ENCODE measurements at places on chromosomes 6 and 20. TPM values are rescaled to one million over a fixed set of nuclear protein-coding genes. Genes with fewer than 3 reads are reported as not detected.

Gene BTNL2
- not detected for total RNA-seq

Gene SUMO4
- 1.5 TPM for total RNA-seq

Gene DPPA5
- not detected for total RNA-seq

Gene PGC
- total RNA-seq, result not detected

Gene CST2
- total RNA-seq, result not detected

DNA sequence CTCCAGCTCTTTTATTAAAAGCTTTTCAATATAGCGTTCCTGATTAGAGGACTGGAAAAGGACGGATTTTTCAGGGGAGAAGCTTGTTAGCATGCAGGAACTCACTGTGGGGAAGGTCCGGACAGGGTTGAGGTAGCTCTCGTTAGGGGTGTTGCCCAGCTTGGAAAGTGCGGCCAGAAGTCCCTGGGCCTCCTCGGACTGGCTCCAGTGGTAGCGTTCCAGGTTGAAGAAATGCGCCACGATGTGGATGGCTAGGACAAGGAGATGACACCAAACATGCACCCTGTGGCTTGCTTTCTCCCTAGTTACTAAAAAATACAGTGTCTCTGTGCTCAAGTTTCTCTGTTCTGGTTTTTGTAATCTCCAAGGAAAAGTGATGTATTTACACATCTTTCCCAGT, 12.5 kb downstream of the NOX3 start:
- no peak for DNase-seq

GRCh38 chr6:135936606-135937005, 85.1 kb downstream of the PDE7B start:
- DNase-seq, result no peak

DNA sequence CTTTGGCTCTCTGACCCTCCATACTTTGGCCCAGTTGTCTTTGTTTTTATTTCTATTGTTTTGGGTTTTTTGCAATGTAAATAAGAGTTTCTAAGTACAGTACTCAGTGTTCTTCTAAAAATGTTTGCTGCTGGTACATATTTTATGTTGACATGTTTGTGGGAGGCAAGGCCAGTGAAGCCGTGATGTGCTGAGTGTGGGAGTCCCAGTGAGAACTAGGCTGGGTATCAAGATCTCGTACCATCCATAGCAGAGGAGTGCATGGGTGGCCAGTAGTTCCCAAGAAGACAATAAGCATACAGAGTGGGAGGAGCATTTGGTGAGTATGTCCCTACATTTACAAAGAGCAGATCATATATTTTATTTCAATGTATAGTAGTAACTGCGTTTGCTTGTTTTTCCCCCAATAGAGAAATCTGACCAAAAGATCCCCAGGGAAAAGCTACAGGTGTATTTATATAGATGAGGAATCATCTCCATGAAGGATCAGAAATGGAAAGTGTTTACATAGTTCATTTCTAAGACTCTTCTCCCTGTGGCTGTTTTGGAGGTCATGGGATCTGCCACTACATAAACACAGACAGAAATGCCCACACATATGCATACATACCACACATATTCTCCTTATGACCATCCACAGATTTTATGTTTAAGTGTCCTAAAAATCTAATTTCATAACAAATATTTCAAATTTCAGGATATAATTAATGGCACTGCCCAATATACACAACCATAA, 285.9 kb downstream of the ALDH8A1 start:
- DNase-seq, result no peak

DNA sequence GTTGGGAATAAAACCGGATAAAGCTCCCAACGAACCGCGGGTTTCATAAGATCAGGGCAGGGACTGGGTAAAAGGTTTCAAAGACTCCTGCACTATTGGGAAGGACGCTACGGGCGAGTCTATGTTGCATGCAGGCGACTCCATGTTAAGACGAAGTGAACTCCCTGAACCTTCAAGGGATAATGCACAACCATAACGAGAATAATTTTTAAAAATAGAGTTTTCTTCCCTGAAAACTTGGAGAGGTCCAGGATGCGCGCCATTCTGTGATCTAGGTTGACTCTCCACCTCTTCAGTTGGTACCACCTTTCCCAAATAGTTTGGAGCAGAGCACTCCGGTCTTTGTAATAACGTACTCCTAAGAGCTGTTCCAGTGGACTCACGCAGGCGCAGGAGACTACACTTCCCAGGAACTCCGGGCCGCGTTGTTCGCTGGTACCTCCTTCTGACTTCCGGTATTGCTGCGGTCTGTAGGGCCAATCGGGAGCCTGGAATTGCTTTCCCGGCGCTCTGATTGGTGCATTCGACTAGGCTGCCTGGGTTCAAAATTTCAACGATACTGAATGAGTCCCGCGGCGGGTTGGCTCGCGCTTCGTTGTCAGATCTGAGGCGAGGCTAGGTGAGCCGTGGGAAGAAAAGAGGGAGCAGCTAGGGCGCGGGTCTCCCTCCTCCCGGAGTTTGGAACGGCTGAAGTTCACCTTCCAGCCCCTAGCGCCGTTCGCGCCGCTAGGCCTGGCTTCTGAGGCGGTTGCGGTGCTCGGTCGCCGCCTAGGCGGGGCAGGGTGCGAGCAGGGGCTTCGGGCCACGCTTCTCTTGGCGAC, at the start of gene TPX2:
TSS of gene TPX2 (plus strand) at position 562 of the 821 bp plus-strand sequence. CDS start 18,187 bp downstream, outside the sequence.
- DNase-seq, result peak; percentile 97

DNA sequence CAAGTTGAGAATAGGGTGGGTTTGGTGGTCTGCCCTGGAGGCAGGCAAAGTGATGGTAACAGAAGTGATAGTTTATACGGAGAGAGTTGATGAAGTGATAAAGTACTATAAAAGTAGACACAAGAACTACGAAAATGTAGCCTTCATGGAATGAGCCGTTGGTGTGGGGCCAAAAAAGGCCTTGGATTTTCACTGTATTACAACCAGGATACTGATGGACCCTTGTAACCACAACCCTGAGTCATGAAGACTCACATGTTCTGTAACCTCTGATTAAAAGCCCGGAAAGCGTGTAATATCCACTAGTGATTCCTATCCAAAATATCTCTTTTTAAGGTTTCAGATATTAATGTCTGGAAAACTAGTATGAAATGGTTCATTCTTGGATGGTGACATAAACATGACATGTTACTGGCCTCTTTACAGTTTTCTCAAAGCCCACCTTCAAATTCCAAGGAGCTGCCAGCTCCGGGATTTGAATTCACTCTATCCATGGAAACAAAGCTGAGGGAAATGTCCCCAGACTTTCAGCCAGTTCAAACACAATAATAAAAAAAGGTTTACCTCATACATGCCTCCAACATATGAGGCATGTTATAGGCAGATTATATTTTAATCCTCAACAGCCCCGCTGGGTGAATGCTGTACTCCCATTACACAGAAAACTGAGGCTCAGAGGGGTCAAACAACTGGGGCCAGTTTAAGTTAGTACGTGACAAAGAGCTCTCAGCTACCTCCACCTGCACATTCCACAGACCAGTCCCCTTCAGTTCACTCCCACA, 55.4 kb downstream of the MRPL14 start:
- no peak for DNase-seq

Measured in osteocyte (in vitro differentiated cells).